ENCODE measurements at places on chromosomes 1 and 21.

- DNase-seq, result no peak
These were observed 643 bp upstream of the MOB3C start for GRCh38 chr1:46617108-46617800.

DNA sequence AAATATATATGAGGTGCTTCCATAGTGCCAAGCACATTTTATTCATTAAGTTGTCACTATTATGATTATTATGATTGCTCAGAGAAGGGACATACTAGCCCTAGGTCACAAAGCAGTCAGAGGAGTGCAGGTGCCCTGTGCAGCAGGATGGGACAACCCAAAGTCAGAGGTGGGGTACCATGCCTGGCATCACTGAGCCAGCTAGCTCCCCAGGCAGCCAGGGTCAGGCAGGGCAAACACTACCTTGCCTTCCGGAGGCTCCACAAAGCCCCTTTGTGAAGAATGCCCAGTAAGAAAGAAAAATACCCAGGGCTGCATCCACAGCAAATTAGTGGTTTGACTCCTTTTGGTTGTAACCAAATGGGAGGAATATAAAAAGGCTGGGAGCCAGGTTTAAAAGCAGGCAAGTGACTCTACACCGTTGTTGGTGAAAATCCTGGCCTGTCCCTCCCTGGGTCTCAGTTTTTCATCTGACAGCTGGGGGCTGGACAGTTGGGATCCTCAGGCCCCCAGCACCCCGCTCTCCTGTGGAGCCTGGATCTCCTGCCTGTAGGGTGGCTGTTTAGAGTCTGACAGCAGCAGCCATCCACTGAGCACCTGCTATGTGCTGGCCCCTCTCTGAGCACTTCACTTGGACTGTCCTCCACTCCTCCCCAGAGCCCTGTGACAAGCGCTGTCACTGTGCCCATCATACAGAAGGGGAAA lies 98.8 kb downstream of the GLIS1 start:
- DNase-seq, result no peak

- no peak for DNase-seq
These were observed 1266.0 kb upstream of the ADGRL2 start for GRCh38 chr1:80534606-80535360.

GRCh38 chr21:15018382-15018781 lies 46.4 kb downstream of the NRIP1 start:
- no peak for DNase-seq

DNA sequence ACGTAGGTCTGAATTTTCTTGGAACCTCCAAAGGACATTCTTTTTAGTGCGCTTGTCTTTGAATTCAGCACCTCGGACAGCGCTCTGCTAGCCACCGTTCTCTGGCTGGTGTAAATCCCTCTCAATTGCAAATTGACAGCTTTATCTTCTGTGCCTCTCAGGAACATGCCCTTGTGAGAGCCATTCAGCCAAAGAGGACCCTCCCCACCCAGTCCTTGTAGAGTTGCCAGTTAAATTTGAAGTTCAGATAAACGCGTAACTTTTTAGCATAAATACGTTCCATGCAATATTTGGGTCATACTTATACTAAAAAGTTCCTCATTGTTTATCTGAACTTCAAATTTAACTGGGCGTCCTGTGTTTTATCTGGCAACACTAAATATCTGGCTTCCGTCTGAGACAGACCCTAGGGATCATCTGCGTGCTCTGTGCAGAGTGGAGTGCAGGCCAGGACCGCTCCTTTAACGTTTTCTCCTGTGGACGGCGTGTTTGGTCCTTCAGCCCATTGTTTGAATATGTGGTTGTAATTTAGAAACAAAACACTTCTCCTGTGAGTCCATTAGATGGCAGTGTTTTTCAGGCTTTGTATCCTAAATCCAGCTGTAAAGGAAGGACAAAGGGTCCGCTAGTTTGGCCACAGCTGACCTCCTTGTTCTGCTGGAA lies 7.0 kb downstream of the KCNAB2 start:
- peak; percentile 88 for DNase-seq

All from NCI-H2029 treated with DMSO at 0.1 percent for 48 hours (cell line).